Activated T-cell treated with anti-CD3 and anti-CD28 coated beads, Interleukin-2, amount 50 U/mL, for 72 hours (primary cell): ENCODE measurements at places on chromosomes 11 and 22. TPM values are rescaled to one million over a fixed set of nuclear protein-coding genes. Genes with fewer than 3 reads are reported as not detected.

The RAB39A gene
- total RNA-seq, result 0.39 TPM

GRCh38 chr11:21082853-21083252, 413.5 kb downstream of the NELL1 start:
- H3K4me3 ChIP-seq, result no peak overlapping the region
- no peaks in the 10 kb centered on the region for H3K36me3 ChIP-seq
- DNase-seq, result no peak
- H3K27ac ChIP-seq, result no peak overlapping the region
- no peaks in the 10 kb centered on the region for H3K4me1 ChIP-seq
- no peaks in the 10 kb centered on the region for H3K27me3 ChIP-seq

The MMP8 gene
- total RNA-seq, result not detected

DNA sequence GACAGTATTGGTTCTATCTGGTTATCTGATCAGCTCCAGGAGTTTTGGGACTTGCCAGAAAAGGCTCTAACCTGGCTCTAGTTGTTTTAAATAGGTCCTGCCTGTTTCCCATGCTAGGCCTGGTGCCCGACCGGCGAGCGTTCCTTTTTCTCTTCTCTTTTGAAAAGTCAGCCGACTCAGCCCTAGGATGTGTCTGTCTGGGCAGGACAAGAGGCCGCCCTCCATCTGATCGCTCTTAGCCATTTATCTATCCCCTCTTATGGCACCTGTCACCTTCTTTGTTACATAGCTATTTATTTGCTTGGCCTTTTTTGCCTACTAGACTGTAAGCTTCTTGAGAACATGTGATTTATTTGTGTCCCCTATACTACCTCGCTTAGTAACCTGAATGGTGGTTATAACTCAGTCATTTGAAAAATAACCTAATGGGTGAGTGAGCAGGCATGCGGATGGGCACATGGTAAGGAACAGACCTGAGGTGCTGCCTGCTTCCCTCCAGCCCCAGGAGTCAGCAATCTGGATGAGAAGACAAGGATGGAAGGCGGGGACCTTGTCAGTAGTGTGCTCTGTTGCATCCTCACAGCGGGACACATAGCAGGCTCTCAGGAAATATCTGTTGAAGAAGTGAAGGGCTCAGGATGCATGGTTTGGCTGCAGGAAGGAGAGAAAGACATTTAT, 108.4 kb downstream of the ZBTB16 start:
- H3K27me3 ChIP-seq, result no peaks in the 10 kb centered on the region
- H3K27ac ChIP-seq, result peak overlapping the region; percentile 7
- H3K4me3 ChIP-seq, result peak overlapping the region; percentile 29
- H3K4me1 ChIP-seq, result peaks cover 78% of the 10 kb centered on the region
- no peak for DNase-seq

DNA sequence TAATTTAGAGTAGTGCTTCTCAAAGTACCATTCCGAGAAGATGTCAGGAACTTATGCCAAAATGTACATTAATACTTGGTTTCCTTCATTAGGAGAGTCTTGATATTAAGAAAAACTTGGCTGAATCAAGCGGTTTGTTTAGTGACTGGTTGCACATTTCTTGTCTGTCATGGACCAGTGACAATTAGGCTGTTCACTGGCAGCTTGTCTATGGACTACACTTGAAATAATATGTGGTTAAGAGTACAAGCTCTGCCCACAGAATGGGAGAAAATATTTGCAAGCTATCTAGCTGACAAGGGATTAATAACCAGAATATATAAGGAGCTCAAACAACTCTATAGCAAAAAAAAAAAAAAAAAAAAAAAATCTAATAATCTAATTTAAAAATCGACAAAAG, 24.6 kb downstream of the COA4 start:
- no peak overlapping the region for H3K27ac ChIP-seq
- H3K36me3 ChIP-seq, result peaks cover 8% of the 10 kb centered on the region
- DNase-seq, result no peak
- H3K4me3 ChIP-seq, result no peak overlapping the region
- no peaks in the 10 kb centered on the region for H3K4me1 ChIP-seq
- H3K27me3 ChIP-seq, result no peaks in the 10 kb centered on the region

DNA sequence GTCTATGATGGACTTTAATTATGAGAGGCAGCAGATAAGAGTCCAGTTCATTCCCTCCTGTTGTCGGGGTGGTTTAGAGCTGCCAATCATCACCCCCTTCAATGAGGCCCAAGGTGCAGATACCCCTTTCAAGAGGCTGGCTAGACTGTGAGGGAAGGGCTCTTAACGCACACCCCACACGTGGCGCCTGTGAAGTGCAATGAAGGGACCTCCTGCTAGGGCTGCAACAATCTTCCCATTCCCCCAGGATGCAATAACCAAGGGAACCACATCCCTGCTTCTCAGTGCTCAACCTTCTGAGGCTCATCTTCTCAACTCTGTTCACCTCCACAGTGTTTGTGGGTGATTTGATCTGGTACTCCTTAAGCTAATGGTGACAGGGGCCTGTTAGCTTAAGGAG, 19.0 kb downstream of the TENM4 start:
- DNase-seq, result no peak
- H3K4me3 ChIP-seq, result no peak overlapping the region
- no peaks in the 10 kb centered on the region for H3K36me3 ChIP-seq
- no peak overlapping the region for H3K27ac ChIP-seq
- no peaks in the 10 kb centered on the region for H3K4me1 ChIP-seq

GRCh38 chr11:71244116-71244810, 8.1 kb downstream of the SHANK2 start:
- DNase-seq, result no peak
- H3K4me1 ChIP-seq, result no peaks in the 10 kb centered on the region
- H3K27ac ChIP-seq, result no peak overlapping the region
- peaks cover 16% of the 10 kb centered on the region for H3K27me3 ChIP-seq
- no peak overlapping the region for H3K4me3 ChIP-seq
- H3K36me3 ChIP-seq, result no peaks in the 10 kb centered on the region

The SCARF2 gene
- total RNA-seq, result 1.4 TPM

GRCh38 chr11:47355283-47356128, 3.0 kb upstream of the MYBPC3 start:
- peak; percentile 70 for DNase-seq
- H3K27ac ChIP-seq, result no peak overlapping the region
- no peak overlapping the region for H3K4me3 ChIP-seq
- H3K36me3 ChIP-seq, result no peaks in the 10 kb centered on the region
- peaks cover 11% of the 10 kb centered on the region for H3K4me1 ChIP-seq

DNA sequence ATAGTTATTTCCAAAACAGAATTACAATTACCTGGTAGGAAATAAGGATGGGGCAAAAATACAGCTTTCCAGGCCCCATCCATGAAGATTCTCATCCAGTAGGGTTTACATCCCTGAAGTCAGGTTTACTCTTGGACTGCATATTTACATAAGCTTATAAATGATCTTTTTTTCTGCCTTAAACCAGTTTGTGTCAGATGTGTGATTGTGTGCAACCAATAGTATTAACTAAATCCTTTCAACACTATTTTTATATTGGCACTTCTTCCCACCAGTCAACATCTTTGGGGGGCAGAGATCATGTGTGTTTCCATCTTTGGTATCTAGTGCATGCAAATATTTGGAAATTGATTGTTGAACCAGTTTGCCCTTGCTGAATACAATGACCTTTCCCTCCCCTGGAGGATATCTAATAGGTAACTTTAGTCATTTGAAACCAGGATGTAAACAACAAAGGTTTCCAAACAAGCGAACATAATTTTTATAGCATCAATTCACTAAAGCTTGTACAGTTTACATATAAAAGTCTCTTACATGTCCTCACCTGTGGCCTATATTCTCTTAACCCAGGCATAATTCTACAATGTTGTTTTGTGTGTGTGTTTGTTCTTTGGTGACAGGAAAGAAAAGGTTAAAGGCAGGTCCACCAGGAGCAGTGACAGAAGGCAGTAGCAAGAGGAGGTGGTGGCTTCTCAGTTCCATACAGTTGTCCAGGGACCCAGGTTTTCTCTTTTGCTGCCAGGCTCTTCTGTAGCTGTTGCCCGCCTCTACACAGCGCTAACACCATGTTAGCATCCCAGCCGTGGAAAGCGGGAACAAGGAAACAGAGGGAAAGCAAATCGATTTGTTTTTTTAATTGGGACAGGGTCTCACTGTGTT, 1.7 kb upstream of the ME3 start:
- no peak for DNase-seq
- H3K27me3 ChIP-seq, result peaks cover 64% of the 10 kb centered on the region
- H3K36me3 ChIP-seq, result no peaks in the 10 kb centered on the region
- H3K4me3 ChIP-seq, result no peak overlapping the region
- peaks cover 14% of the 10 kb centered on the region for H3K4me1 ChIP-seq

DNA sequence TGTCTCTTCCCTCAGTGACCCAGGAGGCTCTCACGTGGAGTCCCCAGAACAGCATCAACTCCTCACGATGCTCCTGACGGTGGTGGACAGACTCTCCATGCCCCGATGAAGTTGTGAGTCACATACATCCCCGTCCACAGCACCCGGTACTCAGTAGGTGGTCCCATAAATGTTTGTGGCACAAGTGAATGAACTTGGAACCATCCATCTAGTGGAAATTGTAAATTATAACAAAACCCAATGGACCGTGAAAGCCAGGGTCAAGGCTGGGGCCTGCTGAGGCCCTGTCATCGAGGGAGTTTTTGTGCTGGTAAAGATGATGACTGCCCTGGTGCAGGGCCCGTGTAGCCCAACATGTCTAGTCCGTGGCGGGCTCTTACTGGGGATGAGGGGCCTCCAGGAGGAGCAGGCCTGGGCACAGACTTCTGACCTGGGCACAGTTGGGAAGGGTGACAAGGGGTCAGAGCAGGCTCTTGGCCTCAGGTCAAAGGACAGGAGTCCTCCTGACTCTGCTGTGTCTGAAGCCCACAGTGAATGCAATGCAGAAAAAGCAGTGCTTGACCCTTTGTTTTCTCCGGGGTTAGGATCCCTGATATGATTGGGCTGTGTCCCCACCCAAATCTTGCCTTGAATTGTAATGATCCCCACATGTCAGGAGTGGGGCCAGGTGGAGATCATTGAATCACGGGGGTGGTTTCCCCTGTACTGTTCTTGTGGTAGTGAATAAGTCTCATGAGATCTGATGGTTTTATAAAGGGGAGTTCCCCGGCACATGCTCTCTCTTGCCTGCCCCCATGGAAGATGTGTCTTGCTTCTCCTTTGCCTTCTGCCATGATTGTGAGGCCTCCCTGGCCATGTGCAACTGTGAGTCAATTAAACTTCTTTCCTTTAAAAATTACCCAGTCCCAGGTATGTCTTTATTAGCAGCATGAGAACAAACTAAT, 20.0 kb upstream of the SMIM38 start:
- peak; percentile 12 for DNase-seq
- H3K4me1 ChIP-seq, result peaks cover 25% of the 10 kb centered on the region
- H3K36me3 ChIP-seq, result peaks cover 20% of the 10 kb centered on the region
- H3K27me3 ChIP-seq, result no peaks in the 10 kb centered on the region
- H3K27ac ChIP-seq, result no peak overlapping the region
- H3K4me3 ChIP-seq, result no peak overlapping the region

The MAP6 gene
- 0.16 TPM for total RNA-seq

- no peak within 1 kb of the TSS for H3K4me3 ChIP-seq
- H3K4me1 ChIP-seq, result no peaks in the 10 kb centered on the region
- no peak for DNase-seq
- peaks cover 36% of the 10 kb centered on the region for H3K27me3 ChIP-seq
- no peaks in the 10 kb centered on the region for H3K36me3 ChIP-seq
Observed at GRCh38 chr11:111245425-111245824, at the start of gene POU2AF2. POU2AF2 (plus strand) TSS chr11:111245725; CDS start chr11:111245854, 129 bp downstream.

The SMIM35 gene
- total RNA-seq, result 0.67 TPM

The PRR33 gene
- not detected for total RNA-seq

The PRODH gene
- 0.76 TPM for total RNA-seq

- H3K36me3 ChIP-seq, result peaks cover 2% of the 10 kb centered on the region
- DNase-seq, result no peak
- no peak overlapping the region for H3K27ac ChIP-seq
Observed at GRCh38 chr11:78256962-78257361, 68.2 kb downstream of the USP35 start.

The SCGB1D2 gene
- not detected for total RNA-seq

DNA sequence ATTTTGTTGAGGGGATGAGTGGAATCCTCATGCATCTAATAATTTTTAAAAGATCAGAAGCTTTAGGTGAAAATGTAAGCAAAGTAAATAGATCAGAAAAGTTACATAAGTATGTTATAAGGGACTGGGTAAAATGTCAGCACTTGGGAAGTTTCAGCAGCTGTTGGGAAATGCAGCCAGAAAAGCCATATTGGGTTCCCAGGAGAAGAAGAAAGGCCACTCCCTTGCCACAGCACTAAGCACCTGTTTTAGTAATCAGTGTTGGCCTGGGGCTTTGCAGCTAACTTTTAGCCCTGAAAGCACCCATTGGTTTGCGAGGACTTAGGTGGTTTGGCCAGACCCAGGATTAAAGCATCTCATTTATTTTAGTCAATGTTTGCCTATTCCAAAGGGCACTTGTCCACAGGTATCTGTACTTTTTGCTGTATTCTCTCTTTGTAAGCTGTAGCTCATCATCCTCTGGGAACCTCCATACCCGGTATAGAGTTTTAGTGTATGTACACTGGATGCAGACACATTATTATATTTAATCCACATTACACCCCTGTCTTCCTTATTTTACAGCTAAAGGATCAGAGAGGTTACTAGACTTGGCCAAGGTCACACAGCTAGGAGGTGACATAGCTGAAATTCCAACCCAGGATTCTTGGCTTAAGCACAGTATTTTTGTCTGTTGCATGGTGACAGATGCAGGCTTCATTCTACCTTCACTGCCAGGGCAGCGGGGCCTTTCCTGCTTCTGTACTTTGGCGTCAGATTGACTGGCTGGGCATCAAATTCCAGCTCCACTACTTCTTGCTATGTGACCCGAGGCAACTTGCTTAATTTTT, 127.7 kb upstream of the SESN3 start:
- no peak overlapping the region for H3K27ac ChIP-seq
- H3K36me3 ChIP-seq, result no peaks in the 10 kb centered on the region
- H3K4me1 ChIP-seq, result no peaks in the 10 kb centered on the region
- no peak for DNase-seq
- H3K27me3 ChIP-seq, result no peaks in the 10 kb centered on the region
- H3K4me3 ChIP-seq, result no peak overlapping the region

The NNMT gene
- not detected for total RNA-seq

The PUS3 gene
- 14.0 TPM for total RNA-seq

DNA sequence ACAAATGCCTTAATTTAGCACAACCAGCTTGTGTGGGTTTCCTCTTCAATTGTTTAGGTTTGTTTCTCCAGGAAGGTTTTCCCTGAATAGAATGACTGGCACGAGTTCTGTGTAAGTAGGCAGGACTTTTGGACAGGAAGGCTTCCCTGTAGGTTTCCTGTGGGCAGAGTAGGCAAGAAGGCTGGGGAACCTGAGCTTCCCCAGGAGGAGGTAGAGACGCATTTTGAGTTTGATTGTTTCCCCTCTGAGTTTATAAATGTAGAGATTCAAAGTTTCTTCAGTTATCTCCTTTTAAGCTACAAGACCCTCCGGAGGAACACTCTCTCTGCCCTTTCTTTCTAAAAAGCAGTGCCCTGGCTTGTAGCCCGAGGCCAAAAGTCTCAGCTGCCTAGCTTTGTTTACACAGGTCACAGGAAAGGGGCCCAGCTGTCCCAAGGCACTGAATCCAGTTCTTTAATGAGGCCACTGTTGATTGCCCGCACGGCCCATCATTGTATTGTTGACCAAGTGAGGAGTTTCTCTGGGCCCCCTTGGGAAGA, 66.6 kb upstream of the RDX start:
- H3K4me3 ChIP-seq, result no peak overlapping the region
- H3K27me3 ChIP-seq, result peaks cover 4% of the 10 kb centered on the region
